NCI-H1105 treated with DMSO at 0.1 percent for 48 hours (cell line): ENCODE measurements at places on chromosomes 11 and 22.

- DNase-seq, result no peak
Observed at GRCh38 chr11:12876340-12876739, 132.8 kb upstream of the RASSF10 start.

GRCh38 chr22:42262964-42263363, 7.5 kb downstream of the TCF20 start:
- DNase-seq, result no peak

GRCh38 chr11:67265633-67266448, 432 bp upstream of the GRK2 start:
- DNase-seq, result peak; percentile 50

DNA sequence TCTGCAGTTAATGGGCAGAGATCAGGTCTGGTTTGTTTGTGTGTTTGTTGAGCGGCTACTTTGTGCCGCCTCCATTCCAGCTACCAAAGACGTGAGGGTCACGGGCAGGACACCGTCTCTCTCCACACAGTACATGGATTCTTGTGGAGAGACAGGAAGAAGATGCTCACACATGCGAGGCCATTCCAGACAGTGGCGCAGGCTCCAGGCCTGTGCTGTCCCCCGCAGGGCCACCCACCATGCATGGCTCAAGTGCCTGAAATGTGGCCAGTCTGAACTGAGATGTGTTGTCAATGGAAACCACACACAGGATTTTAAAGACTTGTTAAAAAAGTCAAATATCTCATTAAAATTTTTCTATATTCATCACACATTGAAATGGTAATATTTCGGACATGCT, 848.3 kb downstream of the TBC1D22A start:
- DNase-seq, result no peak

GRCh38 chr22:24282401-24282800, 11.8 kb downstream of the SPECC1L start:
- DNase-seq, result no peak

DNA sequence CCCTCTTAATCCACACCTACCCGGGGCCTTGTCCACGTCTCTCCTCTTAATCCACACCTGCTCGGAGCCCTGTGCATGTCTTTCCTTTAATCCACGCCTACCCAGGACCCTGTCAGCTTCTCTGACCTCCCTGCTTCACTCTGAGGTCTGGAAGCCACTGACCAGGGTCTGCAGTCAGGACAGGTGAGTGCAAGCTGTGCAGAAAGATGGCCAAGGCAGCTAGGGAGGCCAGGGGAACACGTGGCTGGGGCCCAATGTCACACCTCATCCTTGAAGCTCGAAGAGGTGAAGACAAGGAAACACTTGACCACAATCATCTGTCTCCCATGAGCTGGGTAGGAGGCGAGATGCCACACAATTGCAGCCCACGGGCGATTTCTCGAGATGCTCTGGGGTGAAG, 1516.9 kb downstream of the BRD1 start:
- DNase-seq, result no peak

DNA sequence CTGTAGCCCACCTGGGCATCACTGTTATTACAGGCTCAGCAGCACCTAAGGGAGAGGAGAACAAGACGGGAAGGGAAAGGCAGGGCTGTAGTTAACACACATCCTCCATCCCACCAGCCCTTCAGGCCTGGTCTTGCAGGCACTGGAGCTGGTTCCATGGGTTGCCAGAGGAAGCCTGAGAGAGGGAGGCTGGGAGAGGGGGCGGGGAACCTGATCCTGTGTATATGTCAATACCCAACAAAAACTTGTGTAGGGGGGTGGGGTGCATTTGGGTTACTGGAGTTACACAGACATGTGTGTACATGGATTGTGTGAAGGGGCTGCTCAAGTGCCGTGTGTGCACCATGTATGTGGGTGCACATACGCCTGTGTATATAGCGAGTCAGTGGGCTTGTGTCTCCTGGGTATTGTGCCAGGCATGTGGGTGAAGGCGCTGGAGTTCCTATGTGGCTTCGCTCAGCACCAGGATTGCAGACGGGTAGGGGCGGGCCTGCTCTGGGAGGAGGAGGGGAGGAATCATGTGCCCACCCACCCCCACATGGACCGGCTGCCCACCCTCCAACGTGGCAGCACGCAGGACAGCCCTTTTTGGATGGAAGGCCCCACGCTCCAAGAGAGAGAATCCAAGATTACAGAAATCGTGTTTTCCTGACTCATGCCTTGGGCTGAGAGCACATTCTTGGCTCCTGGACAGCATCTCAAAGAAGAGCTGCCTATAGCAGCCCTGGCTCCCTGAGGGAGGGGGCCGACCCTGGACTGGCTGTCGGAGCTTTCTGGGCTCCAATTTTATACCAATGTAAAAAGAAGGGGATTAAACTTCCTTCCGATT, 4.2 kb upstream of the SERPINH1 start:
- no peak for DNase-seq

GRCh38 chr22:41638748-41639147, 17.7 kb downstream of the XRCC6 start:
- DNase-seq, result no peak

GRCh38 chr11:61488651-61489291, 19.8 kb upstream of the LRRC10B start:
- no peak for DNase-seq
